Ovary (tissue), 10 donors: ENCODE measurements at places on chromosomes 12 and 14. TPM values are rescaled to one million over a fixed set of nuclear protein-coding genes. Genes with fewer than 3 reads are reported as not detected.

DNA sequence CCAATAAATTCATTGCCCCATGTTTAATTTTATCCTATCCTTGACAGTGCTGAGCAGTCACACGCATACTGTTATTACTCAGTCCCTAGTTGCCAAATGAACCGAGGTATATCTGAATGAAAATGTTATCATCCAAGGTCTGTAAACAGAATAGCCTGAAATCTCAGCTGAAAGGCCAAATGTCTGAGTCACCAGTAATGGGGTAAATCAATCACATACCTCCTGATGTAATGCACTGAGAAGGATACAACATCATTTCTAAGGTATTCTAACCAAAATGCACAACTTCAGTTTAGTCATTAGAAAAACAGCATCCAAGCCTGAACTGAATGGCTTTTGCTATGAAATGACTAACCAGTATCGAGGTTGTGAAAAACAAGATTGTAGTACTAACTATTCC lies 228.6 kb downstream of the DPF3 start:
- peaks cover 2% of the 10 kb centered on the region for H3K4me1 ChIP-seq
- no peak for DNase-seq
- H3K27me3 ChIP-seq = no peaks in the 10 kb centered on the region
- no peaks in the 10 kb centered on the region for H3K36me3 ChIP-seq
- H3K27ac ChIP-seq = no peak overlapping the region

The YY1 gene
- total RNA-seq = 50.8 TPM

GRCh38 chr12:51898937-51899336 lies 8.4 kb upstream of the ACVRL1 start:
- H3K36me3 ChIP-seq = no peaks in the 10 kb centered on the region
- H3K27ac ChIP-seq = no peak overlapping the region
- no peak for DNase-seq

- no peak overlapping the region for H3K27ac ChIP-seq
- no peak overlapping the region for H3K4me3 ChIP-seq
- DNase-seq = no peak
- no peaks in the 10 kb centered on the region for H3K27me3 ChIP-seq
Measured at GRCh38 chr14:105207460-105207901, 26.4 kb upstream of the NUDT14 start.

DNA sequence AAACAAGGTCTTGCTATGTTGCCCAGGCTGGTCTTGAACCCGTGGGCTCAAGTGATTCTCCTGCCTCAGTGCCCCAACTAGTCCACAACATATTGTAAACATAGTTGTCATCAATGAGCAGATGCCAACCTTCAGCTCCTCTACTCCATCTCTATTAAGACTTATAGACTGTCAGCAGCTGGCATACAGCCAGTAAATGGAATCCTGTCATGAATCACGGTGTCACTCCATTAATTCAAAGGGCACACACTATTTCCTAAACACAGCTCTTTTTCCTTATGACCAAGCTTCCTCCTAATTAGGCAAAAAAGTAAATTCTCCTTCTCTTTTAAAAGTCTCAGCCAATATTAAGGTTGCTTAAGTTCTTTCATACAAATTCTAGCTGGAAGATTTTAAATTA lies 111.2 kb downstream of the ITPR2 start:
- no peak overlapping the region for H3K4me3 ChIP-seq
- no peaks in the 10 kb centered on the region for H3K27me3 ChIP-seq
- H3K27ac ChIP-seq = no peak overlapping the region
